ENCODE measurements at places on chromosomes 3 and 15. TPM values are rescaled to one million over a fixed set of nuclear protein-coding genes. Genes with fewer than 3 reads are reported as not detected.

Gene TUSC7
- total RNA-seq: not detected

GRCh38 chr3:180594631-180595558 is 7.1 kb upstream of the TTC14 start:
- no peak for DNase-seq
- no peak overlapping the region for H3K27ac ChIP-seq
- no peak overlapping the region for H3K4me3 ChIP-seq
- peaks cover 39% of the 10 kb centered on the region for H3K27me3 ChIP-seq
- no peaks in the 10 kb centered on the region for H3K4me1 ChIP-seq

Gene ZNF662
- not detected for total RNA-seq

Gene SCAMP5
- 38.8 TPM for total RNA-seq

Gene ATP13A4
- 0.30 TPM for total RNA-seq

Gene OR4M2
- not detected for total RNA-seq

GRCh38 chr15:72140088-72140487 is 21.9 kb downstream of the SENP8 start:
- H3K4me3 ChIP-seq: no peak overlapping the region
- no peaks in the 10 kb centered on the region for H3K36me3 ChIP-seq
- no peak overlapping the region for H3K27ac ChIP-seq
- H3K27me3 ChIP-seq: no peaks in the 10 kb centered on the region
- H3K4me1 ChIP-seq: no peaks in the 10 kb centered on the region
- no peak for DNase-seq

- no peak for DNase-seq
- no peak overlapping the region for H3K27ac ChIP-seq
- H3K36me3 ChIP-seq: no peaks in the 10 kb centered on the region
- H3K4me3 ChIP-seq: no peak overlapping the region
- no peaks in the 10 kb centered on the region for H3K27me3 ChIP-seq
Observed at GRCh38 chr3:98645039-98645438, 51.6 kb upstream of the CPOX start.

GRCh38 chr3:122421101-122421500 is 5.2 kb upstream of the WDR5B start:
- no peak overlapping the region for H3K4me3 ChIP-seq
- H3K27me3 ChIP-seq: peaks cover under 1% of the 10 kb centered on the region
- DNase-seq: no peak
- H3K4me1 ChIP-seq: peaks cover 10% of the 10 kb centered on the region
- H3K36me3 ChIP-seq: peaks cover 3% of the 10 kb centered on the region

GRCh38 chr3:17110660-17111396 is 226.1 kb downstream of the PLCL2 start:
- H3K4me1 ChIP-seq: no peaks in the 10 kb centered on the region
- no peaks in the 10 kb centered on the region for H3K36me3 ChIP-seq
- no peaks in the 10 kb centered on the region for H3K27me3 ChIP-seq
- no peak overlapping the region for H3K4me3 ChIP-seq
- H3K27ac ChIP-seq: no peak overlapping the region

GRCh38 chr3:158491968-158492367 is 79.0 kb upstream of the MLF1 start:
- H3K27me3 ChIP-seq: no peaks in the 10 kb centered on the region
- H3K4me1 ChIP-seq: peaks cover 4% of the 10 kb centered on the region
- H3K4me3 ChIP-seq: no peak overlapping the region
- DNase-seq: no peak

DNA sequence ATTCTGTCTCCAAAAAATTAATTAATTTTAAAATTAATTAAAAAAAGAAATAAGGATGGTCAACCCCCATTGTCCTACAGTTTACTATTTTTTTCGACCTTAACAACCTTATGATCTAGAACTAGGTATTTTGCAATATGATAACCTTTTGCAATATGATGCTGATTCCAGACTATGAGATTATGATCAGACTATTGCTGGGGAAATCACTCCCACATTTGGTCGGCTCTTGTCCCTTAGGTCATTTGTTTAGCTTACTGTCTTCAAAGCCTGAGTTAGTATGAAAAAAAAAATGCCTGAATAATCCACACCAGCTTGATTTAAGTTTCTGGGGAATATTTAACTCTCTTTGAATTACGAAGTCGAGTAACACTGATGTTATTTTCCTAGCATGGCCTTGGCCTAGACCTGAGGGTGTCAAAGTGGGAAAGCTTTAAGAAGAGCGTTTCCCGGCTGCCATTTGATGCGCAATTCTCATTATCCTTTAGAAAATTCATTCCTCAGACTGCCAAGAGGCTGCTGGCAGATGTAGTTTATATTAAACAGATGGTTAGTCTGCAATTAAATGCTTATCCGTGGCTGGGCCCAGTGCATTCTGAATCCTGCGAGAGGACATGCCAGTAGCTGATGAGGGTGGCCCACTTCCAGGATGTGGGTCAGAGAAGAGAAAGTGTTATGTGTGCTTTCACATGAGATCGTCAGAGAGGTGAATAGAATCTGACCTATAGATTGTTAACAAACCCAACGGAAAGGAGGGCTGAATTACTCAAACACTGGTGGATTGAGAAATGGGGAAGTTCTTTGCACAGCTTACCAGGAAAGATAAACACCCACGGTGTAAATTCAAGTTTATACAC is 496.0 kb upstream of the THBS1 start:
- peaks cover 4% of the 10 kb centered on the region for H3K4me1 ChIP-seq
- H3K27me3 ChIP-seq: no peaks in the 10 kb centered on the region
- no peak overlapping the region for H3K27ac ChIP-seq
- no peak overlapping the region for H3K4me3 ChIP-seq
- no peak for DNase-seq

- no peak overlapping the region for H3K4me3 ChIP-seq
- DNase-seq: no peak
- peaks cover 13% of the 10 kb centered on the region for H3K4me1 ChIP-seq
- H3K27me3 ChIP-seq: no peaks in the 10 kb centered on the region
- H3K27ac ChIP-seq: no peak overlapping the region
Observed at GRCh38 chr15:51186181-51186705, 91.5 kb upstream of the TNFAIP8L3 start.

GRCh38 chr15:70726753-70727152 is 36.6 kb downstream of the UACA start:
- no peak for DNase-seq
- H3K36me3 ChIP-seq: peaks cover 4% of the 10 kb centered on the region
- no peak overlapping the region for H3K27ac ChIP-seq
- H3K27me3 ChIP-seq: no peaks in the 10 kb centered on the region
- H3K4me3 ChIP-seq: no peak overlapping the region

Data from neural crest cell (in vitro differentiated cells).